ENCODE measurements at places on chromosomes 7 and 10. TPM values are rescaled to one million over a fixed set of nuclear protein-coding genes. Genes with fewer than 3 reads are reported as not detected.

DNA sequence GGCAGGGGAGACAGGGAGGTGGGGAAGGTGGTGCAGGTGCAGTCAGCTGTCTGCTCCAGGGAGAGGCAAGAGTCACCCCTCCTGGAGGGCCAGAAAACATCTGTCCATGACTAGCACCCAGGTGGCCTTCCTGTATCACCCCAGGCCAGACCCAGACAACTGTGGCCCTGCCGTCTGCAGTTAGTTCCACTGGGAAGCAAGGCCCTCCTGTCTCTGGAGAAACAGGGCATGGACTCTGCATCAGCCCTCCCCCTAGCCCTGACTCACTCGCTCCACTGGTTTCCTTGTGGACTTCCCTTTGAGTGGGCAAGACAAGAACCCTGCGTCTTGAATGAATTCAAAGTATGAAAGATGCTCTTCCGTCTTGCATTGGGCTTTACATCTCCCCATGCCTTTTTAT lies 12.6 kb downstream of the TBATA start:
- no peak for DNase-seq

The SLC16A9 gene
- 1.2 TPM for total RNA-seq

The PNLIP gene
- not detected for total RNA-seq

DNA sequence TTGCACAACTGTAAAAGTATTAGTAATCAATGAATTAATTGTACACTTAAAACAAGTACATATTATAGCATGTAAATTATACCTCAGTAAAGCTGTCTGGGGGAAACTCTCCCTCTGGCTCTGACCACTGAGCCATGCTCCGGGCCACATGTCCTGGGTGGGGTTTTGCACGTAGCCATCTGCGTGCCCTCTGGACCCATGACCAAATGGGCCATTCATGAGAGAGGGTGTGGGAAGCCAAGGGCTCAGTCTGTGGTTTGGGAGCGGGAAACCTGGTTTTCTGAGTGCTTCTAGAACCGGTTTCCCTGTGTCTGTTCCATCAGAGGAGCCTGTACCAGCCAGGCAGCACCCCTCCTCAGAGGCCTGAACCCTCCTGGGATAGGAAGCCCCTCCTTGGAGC lies 143.2 kb downstream of the SH3PXD2A start:
- DNase-seq: no peak

- no peak for DNase-seq
Observed at GRCh38 chr7:134997214-134997885, 11.0 kb downstream of the AGBL3 start.

The PALD1 gene
- total RNA-seq: 15.5 TPM

The NPM3 gene
- 18.1 TPM for total RNA-seq
